ENCODE measurements at places on chromosomes 11 and 22.

- DNase-seq: peak; percentile 72
Measured at GRCh38 chr11:76209973-76210930, 4.0 kb upstream of the WNT11 start.

DNA sequence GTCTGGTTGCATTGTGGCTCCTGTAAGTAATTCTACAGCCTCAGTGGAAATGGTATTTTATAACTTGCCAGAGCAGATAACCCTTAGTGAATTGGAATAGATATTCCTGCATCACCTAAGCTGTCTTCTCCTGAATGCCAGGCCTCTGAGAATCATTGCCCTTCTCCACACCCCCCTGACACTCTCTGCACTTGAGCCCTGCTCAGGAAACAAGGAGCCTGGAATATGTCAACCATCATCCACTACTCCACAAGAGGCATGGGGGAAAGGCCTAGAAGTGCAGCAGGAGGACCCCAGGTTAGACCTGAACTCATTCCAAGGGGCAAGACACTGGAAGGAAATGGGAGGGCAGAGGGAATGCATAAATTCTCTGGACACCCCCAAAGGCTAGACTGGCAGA is 72.4 kb downstream of the DSCAML1 start:
- no peak for DNase-seq

- DNase-seq: no peak
Measured at GRCh38 chr11:34928268-34928959, 12.0 kb downstream of the PDHX start.

DNA sequence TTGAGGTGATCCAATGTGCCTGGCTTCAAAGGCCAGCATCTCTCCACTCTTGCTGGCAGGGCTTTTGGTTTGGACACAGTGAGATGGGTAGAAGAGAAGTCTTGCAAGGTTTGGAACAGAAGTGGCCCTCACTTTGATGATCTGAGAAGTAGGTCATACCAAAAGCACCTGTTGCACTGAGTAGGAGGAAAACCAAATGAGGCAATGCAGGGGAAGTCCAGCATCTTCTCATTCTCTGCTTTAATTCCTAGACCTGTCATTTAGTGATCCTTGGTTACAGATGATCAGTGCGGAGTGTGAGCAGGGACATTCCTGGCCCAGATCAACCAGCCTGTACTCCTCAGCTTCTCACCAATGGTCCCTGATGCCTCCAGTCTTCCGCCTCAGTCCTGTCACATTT is 990.5 kb downstream of the OPCML start:
- no peak for DNase-seq

DNA sequence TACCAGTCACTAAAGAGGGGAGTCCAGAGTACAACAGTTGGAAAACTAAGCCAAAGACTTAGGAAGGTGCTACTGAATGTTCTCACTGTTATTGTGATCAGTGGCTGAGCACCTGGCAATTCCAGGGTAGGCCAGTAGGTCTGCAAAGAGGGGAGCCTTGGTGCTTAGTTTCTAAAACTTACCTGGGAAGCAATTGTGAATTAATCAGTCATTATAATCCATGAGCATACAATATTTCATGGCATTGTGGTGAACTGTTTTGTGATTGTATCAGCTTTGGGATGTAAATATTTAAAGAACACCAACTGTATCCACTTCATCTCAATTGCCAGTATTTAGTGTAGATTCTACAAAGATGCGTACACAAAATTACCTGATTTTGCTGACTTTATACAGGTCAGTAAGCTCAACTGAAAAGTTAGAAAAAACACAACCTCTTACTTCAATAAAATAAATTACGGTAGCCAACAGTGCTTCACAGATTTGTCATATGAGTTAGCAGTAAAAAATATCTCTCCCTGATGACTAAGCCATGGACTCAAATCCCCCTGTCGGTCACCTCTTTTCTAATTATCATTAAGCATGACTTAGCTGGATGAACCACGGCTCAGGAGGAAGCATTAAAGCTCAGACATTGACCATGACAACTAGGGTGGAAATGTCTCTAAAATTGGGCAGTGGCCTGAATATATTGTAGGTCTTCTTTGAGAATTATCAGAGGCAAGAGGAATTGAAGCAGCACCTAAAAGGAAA is 30.8 kb upstream of the SORL1 start:
- no peak for DNase-seq

DNA sequence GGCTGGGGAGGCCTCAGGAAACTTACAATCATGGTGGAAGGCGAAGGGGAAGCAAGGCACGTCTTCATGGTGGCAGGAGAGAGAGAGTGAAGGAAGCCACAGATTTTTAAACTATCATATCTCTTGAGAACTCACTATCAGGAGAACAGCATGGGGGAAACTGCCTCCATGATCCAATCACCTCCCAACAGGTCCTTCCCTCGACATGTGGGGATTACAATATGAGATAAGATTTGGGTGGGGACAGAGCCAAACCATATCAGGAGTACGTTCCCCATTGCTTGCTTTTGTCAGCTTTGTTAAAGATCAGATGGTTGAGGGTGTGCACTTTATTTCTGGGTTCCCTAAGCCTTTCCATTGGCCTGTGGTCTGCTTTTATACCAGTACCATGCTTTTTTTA is 53.7 kb upstream of the E2F8 start:
- no peak for DNase-seq

DNA sequence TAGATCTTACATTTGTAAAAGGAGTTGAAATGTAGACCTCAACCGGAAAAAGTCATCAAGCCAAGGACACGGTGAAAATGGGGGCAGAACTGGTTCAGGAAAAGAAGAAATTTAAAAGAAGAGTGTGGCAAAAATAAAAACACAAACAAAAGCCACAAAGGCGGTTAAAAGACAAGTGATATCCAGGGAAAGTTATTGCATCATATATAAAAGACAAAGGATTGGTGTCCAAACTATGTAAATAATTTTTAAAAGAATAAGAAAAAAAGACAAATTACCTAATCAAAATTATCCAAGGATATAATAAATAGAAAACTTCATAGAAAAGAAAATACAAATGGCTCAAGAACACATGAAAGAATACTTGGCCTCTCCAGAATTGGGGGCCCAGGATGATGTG is 45.1 kb upstream of the OPCML start:
- DNase-seq: no peak

GRCh38 chr11:76653674-76654284 is 16.8 kb downstream of the LRRC32 start:
- DNase-seq: peak; percentile 99

GRCh38 chr11:47057365-47057764 is 119.3 kb downstream of the ARFGAP2 start:
- no peak for DNase-seq

DNA sequence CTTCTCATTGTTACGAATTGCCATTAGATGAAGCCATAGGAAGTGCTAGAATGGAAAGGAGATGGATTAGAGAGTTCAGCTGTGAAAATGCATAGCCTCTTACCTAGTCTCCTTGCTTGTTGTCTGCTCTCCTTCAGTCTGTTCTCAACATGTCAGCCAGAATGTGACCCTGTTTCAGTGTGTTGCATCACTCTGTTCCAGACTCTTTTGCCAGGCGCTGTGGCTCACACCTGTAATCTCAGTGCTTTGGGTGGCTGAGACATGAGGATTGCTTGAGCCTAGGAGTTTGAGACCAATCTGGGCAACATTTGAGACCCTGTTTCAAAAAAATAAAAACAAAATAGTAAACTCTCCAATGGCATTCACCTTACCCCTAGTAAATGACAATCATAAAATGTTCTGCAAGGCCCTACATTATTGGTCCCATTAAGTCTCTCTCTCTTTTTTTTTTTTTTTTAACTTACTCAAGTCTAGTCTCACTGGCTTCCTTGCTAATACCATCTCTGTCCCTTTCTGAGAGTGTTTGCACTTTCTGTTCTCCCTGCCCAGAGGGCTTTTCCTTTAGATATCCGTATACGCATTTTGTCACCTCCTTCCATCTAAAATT is 39.4 kb downstream of the CYP2R1 start:
- no peak for DNase-seq

- DNase-seq: no peak
Measured at GRCh38 chr11:4035985-4036384, 58.6 kb upstream of the RRM1 start.

DNA sequence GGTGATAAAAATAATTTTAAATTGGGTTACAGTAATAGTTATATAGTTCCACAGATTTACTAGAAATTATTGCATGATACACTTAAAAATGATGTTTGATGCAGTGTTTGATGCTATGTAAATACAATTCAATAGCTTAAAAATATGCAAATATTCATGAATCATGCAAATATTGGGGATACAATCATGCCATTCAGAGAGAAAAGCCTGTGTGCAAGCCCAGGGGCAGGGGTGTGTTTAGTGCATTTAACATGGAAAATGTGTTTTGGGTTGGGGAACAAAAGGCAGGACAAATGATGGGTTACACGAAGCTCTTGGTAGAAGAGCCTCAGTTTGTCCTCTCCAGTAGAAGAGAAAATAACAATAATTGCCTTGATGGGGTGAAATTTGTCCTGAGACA is 6.0 kb downstream of the TRIM22 start:
- DNase-seq: no peak

- DNase-seq: no peak
Measured at GRCh38 chr11:47731475-47731874, 16.3 kb upstream of the AGBL2 start.

GRCh38 chr22:46256358-46256958 is 6.4 kb upstream of the CDPF1 start:
- no peak for DNase-seq

Data from fibroblast of lung (primary cell).